Right hindlimb (tissue), 1 donor: ENCODE measurements at places on chromosomes 7 and 10.
A peak's percentile ranks its signal among the peaks of the same experiment; 100 is the strongest.

GRCh38 chr10:133441780-133442179 lies 12.0 kb upstream of the SCART1 start:
- DNase-seq, result peak; percentile 12

DNA sequence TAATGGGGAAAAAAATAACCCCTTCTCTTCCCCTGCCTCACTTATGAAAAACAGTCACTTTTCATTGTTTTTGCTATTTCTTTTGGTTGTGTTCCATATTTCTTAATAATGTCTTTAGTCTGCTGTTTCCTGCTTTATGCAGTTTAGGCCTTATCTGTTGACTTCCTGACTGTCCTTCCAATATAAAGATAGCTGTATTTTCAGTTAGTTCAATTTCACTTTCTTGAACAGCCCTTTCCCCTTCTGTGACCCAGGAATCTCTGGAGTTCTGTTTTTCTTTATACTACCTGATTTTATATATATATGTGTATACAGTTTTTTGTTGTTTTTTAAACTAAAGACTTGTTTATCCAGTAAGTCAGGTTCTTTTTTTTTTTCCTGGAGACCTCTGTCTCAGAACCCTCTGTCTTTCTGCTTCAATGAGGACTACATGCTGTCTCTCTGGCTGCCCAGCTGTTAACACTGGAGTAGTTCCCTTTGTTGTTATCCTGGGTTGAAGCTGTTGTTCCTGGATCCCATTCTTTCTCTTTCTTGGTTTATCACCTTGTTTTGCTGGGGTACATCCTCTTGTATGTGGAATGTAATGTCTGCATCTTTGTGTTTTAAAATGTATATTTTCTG lies 87.2 kb downstream of the GSDME start:
- no peak for DNase-seq

- no peak for DNase-seq
These were observed 15.3 kb upstream of the ASB4 start for GRCh38 chr7:95470452-95470851.

GRCh38 chr10:7260412-7260900 lies 150.4 kb downstream of the SFMBT2 start:
- peak; percentile 42 for DNase-seq

DNA sequence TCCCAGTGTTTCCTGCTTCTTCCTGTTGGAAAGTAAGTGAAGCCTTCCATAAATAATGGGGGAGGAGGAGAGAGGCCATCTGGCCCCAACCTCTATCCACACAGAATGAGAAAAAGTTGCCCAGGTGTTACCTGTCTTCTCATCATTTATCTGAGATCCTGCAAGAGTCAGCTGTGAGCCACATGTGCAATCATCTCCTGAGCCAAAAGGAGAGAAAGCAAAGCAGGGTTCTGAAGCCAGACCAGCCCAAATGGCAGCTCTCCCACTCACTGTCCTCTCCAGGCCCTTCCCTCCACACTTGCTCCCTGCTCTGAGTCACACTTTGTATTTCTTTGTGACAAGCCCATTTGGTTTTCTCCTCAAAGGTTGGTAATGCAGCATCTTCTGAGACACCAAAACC lies 65.9 kb downstream of the FAM204A start:
- DNase-seq, result no peak

- DNase-seq, result no peak
These were observed 269.7 kb upstream of the HABP2 start for GRCh38 chr10:113283189-113283588.

- DNase-seq, result peak; percentile 52
These were observed 57.7 kb upstream of the DNAJB6 start for GRCh38 chr7:157278791-157279724.

DNA sequence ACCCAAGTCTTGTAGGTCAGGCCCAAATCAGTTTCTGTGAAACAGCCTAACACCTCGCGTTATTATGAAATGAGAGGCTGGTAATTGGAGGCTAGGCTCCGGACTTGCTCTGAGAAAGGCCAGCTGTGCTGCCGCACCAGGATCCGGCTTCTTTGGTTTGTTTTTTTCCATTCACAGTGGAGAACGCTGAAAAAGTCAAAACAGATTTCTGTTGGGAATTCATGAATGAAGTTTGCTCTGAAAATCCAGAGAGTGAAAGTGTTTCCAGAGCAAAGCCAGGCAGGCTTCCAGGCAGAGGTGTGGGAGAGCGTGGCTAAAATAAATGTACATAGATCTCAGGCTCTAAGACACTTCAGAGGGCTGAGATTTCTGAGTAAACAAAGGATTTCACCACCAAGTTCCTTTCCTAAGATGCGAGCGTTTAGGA lies 240.1 kb downstream of the TRIL start:
- peak; percentile 42 for DNase-seq

GRCh38 chr10:133278577-133279265 lies 2.1 kb upstream of the ADAM8 start:
- DNase-seq, result no peak

GRCh38 chr10:124224331-124225028 lies 131.1 kb upstream of the CHST15 start:
- no peak for DNase-seq

DNA sequence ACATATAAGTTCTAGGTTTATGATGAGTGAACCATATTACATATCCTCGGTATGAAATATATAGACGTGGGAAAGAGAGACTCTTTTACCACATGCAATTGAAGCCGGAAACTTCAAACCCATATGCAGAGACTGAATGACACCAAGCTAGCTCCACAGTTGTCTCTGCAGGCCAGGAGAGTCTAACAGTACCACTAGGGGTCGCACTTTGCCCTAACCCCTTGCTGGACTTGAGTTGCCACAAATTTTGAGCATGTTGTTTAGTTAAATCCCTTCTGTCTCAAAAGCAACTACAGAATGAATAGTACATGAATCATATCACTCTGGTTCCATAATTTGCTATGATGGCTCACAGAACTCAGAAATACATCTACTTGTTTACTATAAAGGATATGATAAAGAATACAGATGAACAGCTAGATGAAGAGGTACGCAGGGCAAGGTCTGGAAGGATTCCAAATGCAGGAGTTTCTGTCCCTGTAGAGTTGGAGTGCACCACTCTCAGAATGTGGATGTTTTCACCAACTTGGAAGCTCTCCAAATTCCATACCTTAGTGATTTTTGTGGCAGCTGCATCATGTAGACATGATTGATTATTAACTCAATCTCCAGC lies 112.4 kb upstream of the YAE1 start:
- no peak for DNase-seq

DNA sequence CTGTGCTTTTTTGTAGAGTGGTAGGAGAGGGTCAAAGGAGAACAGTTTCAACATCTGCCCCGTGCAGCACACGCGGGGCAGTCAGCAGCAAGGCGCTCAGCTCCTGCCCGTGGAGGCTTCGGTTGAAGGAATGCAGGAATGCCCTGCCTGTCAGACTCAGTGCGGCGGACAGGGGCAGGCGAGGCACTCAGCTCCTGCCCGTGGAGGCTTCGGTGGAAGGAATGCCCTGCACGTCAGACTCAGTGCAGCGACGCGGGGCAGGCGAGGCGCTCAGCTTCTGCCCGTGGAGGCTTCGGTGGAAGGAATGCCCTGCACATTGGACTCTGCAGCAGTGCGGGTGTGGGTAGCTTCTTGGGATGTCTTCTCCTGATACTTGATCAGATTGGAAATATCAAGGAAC lies 37.0 kb downstream of the PPP2R2D start:
- DNase-seq, result no peak

- DNase-seq, result no peak
These were observed 81.0 kb downstream of the SAMD9 start for GRCh38 chr7:93036807-93037206.

- DNase-seq, result no peak
These were observed 186.1 kb downstream of the ZNF365 start for GRCh38 chr10:62560201-62560819.

DNA sequence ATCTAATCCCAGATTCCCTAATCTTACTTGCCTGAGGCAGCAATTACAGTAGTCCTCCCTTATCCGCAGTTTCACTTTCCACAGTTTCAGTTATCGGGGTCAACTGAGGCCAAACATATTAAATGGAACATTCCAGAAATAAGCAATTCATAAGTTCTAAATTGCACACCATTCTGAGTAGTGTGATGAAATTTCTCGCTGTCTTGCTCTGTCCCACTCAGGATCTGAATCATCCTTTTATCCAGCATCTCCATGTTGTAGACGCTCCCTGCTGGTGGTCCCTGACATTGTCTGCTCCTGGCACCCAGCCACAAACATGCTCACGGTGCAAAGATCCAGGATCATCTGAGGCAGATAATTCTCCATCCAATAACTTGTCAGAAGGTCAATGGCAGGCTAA lies 128.7 kb upstream of the CXCL12 start:
- DNase-seq, result no peak

GRCh38 chr10:117204316-117204715 lies 7.0 kb downstream of the KCNK18 start:
- DNase-seq, result no peak

GRCh38 chr7:124800386-124800785 lies 34.8 kb upstream of the GPR37 start:
- DNase-seq, result no peak

DNA sequence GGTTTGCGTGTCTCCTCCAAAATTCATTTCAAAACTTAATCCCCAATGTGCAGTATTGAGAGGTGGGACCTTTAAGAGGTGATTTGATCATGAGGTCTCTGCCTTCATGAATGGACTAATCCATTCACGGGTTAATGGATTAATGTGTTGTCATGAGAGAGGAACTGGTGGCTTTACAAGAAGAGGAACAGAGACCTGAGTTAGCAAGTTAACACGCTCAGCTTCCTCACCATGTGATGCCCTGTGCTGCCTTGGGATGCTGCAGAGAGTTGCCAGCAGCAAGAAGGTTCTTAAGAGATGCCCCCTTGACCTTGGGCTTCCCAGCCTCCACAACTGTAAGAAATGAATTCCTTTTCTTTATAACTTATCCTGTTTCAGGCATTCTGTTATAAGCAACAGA lies 3.7 kb upstream of the TCTN3 start:
- no peak for DNase-seq

GRCh38 chr10:68153473-68154210 lies 44.4 kb downstream of the MYPN start:
- peak; percentile 66 for DNase-seq

DNA sequence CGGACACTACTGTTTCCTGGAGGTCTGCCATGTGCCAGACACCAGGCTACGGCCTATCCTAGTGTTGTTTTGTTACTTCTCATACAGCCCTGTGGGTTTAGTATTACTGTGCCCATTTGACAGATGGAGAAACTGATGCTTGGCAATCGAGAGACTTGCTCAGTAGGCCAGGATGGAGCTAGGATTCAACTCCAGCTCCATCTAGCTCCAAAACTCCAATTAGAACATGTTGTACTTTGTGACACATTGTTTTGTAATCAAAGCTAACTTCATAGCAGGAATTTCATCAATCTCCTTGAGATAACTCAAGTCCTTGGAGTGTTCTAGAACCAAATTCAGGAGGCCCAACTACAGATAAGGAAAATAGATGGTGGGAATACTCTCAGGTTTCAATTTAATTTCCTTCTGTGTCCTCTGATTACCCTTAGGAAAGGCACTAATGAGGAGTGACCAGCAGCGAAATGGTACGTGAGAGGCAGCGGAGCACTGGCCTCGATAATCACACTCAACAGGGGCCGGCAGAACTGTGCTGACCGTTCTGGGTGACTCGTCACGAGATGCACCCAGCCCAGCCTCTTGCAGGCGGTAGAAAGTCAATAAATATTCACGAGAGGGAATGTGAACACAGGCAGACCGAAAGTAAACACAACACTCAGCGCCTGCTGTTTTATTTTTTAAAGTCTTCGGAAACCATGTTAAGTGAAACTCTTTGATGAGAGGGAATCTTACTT lies 269.6 kb upstream of the NEBL start:
- no peak for DNase-seq
